Activated CD8-positive, alpha-beta T cell treated with anti-CD3 and anti-CD28 coated beads for 36 hours (primary cell): ENCODE measurements at places on chromosomes 5 and 9. TPM values are rescaled to one million over a fixed set of nuclear protein-coding genes. Genes with fewer than 3 reads are reported as not detected.

Gene UIMC1
- total RNA-seq = 54.1 TPM

Gene FOXD4L3
- 0.14 TPM for total RNA-seq

Gene FRRS1L
- not detected for total RNA-seq

Gene RABEPK
- total RNA-seq = 30.4 TPM

Gene ZNF454
- not detected for total RNA-seq
